Panc1 (cell line): ENCODE measurements at places on chromosomes 16 and 17. TPM values are rescaled to one million over a fixed set of nuclear protein-coding genes. Genes with fewer than 3 reads are reported as not detected.

The KRT27 gene
- total RNA-seq: not detected

The TEDC2 gene
- total RNA-seq: 25.0 TPM

The MEFV gene
- total RNA-seq: 0.46 TPM

The GRAPL gene
- 0.31 TPM for total RNA-seq

The OTOP2 gene
- not detected for total RNA-seq

The KRTAP2-3 gene
- not detected for total RNA-seq

The VAMP2 gene
- 28.6 TPM for total RNA-seq

The MYH13 gene
- total RNA-seq: not detected

The BICDL2 gene
- 0.21 TPM for total RNA-seq

The SOST gene
- not detected for total RNA-seq

The CORO1A gene
- total RNA-seq: 3.7 TPM

The SSTR5 gene
- total RNA-seq: 2.8 TPM

The KRTAP16-1 gene
- not detected for total RNA-seq

The PLSCR3 gene
- 32.0 TPM for total RNA-seq

The SERPINF2 gene
- 0.77 TPM for total RNA-seq

The TLK2 gene
- total RNA-seq: 54.6 TPM

The ARL4D gene
- total RNA-seq: 4.5 TPM

The SPOP gene
- 58.0 TPM for total RNA-seq

The CCL8 gene
- total RNA-seq: not detected

The TERB1 gene
- not detected for total RNA-seq

The TNFSF12 gene
- total RNA-seq: 12.6 TPM

The CDH5 gene
- 0.18 TPM for total RNA-seq

The TBX6 gene
- 0.46 TPM for total RNA-seq

The RCVRN gene
- not detected for total RNA-seq

The FBXW10 gene
- total RNA-seq: not detected

The C16orf46 gene
- total RNA-seq: 1.2 TPM

The KRTAP4-4 gene
- total RNA-seq: not detected

The CDYL2 gene
- total RNA-seq: 6.1 TPM

The AANAT gene
- total RNA-seq: not detected

The SEPTIN12 gene
- not detected for total RNA-seq

The IGSF6 gene
- 0.23 TPM for total RNA-seq

The TMEM238L gene
- not detected for total RNA-seq

The ZFHX3 gene
- 7.1 TPM for total RNA-seq
